ENCODE measurements at places on chromosomes 5 and 9.

DNA sequence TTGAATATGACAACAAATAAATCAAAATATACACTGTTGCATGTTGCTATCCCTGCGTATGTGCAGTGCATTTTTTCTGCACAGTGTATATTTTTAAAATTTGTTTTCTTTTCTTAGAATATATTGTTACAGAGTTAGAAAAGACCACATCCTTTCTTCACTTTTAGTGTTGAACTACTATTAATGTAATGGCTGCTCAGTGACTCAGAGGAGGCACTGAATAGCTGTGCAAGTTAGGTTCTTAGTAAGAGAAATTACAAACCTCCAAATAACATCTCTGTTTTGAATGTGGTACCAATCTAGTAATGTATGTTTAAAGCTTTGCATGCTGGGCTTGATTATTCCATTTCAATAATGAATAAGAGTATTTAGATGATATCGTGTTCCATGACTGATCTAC is 208.9 kb upstream of the PRR16 start:
- no peak for DNase-seq

GRCh38 chr5:90161414-90161813 is 248.1 kb downstream of the CETN3 start:
- no peak for DNase-seq

- no peak for DNase-seq
These were observed 455.7 kb upstream of the MPDZ start for GRCh38 chr9:13735181-13735580.

- no peak for DNase-seq
These were observed 368.2 kb downstream of the TMEM161B start for GRCh38 chr5:87900419-87900818.

- no peak for DNase-seq
These were observed 386.6 kb upstream of the CLINT1 start for GRCh38 chr5:158245513-158245912.

GRCh38 chr5:180860273-180860886 is 696 bp downstream of the ZFP62 start:
- DNase-seq = no peak

- no peak for DNase-seq
These were observed 71.2 kb downstream of the UNC13B start for GRCh38 chr9:35232867-35233544.

- DNase-seq = no peak
These were observed 233.7 kb upstream of the MSX2 start for GRCh38 chr5:174490728-174491127.

DNA sequence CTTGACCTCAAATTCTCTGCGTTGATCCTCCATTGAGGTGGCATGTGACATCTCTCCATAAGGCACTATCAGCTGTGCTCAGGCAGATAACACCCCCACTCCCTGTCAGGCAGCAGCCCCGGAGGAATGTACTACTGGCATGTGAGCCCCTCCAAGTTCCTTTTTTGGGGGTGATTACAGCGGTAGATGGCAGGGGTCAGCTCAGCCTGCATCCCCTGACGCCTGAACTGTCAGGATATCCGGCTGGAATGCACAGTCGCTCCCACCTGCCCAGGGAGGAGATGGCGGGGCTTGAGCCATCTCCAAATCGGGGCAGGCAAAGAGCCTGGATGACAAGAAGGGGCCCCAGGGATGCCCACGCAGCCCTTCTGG is 40.8 kb downstream of the FAM78A start:
- no peak for DNase-seq

- no peak for DNase-seq
These were observed 83.3 kb upstream of the COL5A1 start for GRCh38 chr9:134558124-134558905.

DNA sequence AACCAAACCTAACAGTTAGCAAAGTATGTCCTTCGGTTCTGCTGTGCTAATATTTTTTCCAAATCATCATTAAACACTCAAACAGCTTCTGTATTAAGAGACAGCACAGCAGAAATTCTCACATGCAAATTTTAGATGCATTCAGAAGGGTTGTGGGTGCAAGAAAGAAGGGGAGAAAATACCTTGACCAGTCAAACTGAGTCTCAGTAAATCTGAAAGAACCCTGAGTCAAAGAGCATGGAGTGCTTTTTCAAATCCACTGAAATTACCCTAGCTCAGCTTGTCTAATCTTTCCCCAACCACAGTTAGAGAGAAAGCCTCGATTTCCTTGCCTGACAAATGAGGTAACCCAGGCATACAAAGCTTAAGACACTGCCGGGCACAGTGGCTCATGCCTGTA is 55.1 kb downstream of the RETREG1 start:
- DNase-seq = no peak

DNA sequence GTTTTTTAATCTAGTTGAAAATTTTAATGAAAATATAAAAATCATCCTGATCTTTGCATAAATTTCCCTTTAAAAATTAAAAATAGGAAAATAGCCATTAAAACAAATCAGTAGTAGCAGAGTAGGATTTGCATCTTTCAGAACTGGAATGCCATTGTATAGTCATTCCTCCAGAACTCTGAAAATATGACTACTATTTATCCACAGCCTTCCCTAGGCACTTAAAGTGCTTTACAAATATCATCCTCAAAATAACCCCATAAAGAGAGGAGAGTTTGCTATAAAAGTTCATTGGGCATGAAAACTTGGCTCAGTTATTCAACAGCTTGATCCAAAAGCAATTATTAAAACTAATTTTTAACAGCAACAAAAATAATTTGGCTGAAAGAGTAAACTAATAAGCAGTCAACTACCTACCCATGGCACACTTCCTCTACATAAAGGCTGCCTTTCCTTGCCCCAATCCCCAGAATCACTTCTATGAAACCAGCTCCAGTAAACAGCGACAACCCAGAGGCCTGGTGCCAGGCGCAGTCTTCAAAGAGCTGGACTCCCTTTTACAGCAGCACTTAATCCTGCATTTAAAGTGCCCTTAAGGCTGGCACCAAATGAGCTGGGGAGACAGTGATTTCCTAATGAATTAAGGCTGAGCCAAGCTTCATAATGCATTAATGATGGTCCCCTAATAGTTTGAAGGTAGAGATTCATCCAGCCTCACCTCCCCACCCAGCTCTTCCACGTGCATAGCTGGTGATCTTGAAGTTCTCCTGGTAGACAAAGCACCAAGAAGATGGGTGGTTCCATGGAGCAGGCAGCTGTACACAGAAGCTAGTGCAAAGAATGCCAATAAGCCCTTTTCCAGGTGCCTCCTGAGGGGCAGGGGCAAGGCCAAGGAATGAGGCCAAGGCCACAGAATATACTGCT is 36.1 kb downstream of the LHFPL2 start:
- DNase-seq = no peak

- no peak for DNase-seq
These were observed 99.0 kb downstream of the CDH12 start for GRCh38 chr5:22754155-22754554.

DNA sequence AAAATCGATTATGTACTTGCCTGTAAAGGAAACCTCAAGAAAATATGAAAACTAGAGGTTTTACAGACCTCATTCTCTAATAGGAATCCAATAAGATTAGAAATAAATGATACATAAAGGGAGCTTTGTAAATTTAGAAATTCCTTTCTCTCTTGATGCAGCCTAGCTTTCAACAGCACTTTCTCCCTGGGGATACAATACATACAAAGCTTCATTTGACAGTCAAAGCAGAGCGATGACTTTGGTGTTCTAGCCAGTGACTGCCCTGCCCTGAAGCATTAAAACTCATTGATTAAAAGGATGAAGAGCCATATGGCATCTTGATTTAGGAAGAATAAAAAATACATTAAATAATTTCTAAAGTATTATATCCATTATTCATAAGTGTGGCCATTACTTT is 46.3 kb upstream of the GLIS3 start:
- DNase-seq = no peak

GRCh38 chr9:93119953-93120845 is 13.9 kb downstream of the NINJ1 start:
- peak; percentile 86 for DNase-seq

GRCh38 chr9:107361816-107362215 is 78.7 kb downstream of the RAD23B start:
- DNase-seq = no peak

DNA sequence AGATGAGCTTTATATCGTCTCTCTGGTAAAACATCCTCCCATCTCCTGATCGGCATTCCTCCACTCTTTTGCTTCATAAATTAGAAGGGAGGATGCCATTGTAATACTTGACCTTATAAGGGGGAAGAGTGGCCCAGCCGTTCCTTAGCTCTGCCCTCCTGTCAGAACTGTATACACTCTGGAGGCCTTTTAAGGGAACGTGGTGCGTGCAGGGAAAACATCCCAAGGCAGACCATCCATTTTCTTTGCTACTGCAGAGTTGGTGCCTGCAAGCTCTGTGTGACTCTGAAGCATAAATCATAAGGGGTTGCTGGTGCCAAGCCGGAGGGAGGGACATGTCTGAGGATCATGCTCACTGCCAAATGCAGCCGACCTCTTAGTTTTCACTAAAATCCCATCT is 90.4 kb downstream of the PGM5 start:
- no peak for DNase-seq

DNA sequence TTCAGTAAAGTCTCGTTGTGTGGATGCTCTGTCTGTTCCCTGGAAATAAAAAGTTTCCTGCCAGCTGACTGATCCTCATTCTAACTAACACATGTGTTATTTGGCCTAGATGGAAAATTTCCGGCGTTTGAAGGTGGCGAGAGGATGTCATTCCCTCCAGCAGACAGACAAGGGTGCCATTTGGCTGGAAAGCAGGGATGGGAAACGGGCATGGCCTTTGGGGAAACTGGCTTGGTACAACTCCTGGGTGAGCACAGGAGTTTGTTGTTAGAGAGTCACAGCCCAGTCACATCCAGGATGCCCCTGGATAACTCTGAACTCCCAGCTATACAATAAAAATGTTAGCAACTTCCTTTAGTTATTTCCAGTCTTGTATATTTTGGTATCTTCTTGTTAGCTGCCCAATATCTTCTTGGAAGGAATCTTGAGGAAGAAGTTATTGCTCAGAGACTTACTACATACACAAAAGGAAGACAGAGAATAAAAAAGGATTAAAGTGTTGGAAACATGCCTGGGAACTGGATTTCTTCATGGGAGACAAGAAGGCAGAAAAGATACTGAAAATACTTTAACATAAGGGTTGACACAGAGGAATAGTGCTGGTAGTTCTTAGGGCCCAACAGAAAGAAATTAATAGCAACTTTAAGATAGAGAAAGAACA is 41.9 kb downstream of the TEK start:
- no peak for DNase-seq

- DNase-seq = no peak
These were observed 76.0 kb upstream of the SIMC1 start for GRCh38 chr5:176162198-176162597.
